Effector memory CD8-positive, alpha-beta T cell (primary cell): ENCODE measurements at places on chromosomes 1 and 21.

DNA sequence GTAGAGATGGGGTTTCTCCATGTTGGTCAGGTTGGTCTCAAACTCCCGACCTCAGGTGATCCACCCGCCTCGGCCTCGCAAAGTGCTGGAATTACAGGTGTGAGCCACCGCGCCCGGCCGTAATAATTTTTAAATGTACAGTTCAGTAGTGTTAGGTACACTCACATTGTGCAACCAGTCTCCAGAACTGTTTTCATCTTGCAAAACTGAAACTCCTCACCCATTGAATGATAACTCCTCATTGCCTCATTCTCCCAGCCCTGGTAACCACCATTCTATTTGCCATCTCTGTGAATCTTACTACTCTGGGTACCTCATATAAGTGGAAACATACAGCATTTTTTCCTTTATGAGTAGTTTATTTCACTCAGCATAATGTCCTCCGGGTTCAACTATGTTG, 3.4 kb downstream of the NLRP3 start:
- no peak for DNase-seq

DNA sequence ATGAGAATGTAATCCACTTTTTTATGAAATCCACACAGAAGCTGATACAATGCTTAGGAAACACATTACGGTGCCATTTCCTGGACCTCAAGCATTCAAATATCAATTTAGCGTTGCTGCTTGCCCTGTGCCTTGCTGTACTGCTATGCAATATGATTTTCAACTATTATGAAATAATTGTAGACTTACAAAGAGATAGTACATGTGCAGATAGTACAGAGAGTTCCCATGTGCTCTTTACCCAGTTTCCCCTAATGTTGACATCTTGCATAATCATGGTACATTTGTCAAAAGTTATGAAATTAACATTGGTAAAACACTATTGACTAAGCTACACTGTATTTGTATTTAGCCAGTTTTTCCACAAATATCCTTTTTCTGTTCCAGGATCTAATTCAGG, 37.7 kb upstream of the PTBP2 start:
- no peak for DNase-seq

DNA sequence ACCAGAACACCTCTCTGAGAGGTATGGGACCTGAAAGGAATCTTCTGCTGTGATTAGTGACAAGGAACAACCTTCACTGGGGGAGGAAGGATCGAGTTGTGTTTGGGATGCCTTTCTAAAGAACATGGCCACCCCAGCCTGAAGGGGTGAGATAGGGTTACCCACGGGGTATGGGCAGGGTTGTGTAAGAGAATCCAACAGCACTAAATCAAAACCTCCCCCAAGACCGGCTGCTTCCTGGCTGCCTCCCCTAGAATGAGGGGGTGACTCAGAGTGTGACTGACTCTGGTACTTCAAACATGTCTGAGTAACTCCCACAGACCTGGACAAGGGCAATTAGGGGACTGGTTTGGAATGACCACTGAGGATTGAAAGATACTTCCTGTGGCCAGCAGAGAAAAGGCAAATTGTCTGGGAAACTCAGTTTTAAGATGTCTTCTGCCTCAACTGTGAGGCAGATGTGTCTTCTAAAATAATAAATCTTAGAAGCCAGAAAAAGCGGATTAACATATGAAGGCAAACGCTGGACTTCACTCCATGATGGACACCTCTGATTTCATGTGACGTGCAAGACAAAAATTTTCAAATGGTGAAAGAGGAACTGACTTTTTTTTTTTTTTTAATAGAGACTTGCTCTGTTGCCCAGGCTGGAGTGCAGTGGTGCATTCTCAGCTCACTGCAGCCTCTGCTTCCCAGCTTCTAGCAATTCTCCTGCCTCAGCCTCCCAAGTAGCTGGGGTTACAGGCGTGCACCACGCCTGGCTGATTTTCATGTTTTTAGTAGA, 6.7 kb upstream of the PTPN14 start:
- DNase-seq, result no peak

DNA sequence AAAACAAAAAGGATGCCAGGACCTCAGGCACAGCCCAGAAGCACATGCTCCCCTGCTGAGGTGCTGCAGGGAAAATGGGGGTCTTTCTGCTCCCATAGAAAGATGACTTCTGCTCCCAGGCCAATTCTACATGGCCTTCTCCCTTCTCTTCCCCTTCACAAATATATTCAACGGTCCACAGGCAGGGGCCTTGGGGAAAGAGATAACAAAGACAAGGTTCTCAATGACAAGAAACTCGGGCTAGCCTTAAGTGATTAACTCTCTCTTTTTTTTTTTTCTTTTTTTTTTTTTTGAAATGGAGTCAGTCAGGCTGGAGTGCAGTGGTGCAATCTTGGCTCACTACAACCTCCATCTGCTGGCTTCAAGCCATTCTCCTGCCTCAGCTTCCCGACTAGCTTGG, 54.2 kb downstream of the H3-3A start:
- no peak for DNase-seq
